ENCODE measurements at places on chromosomes 12 and 14.

- no peak for DNase-seq
Measured at GRCh38 chr14:67532998-67533753, at the start of gene PLEKHH1. PLEKHH1 (plus strand) TSS chr14:67533290; CDS start chr14:67541868, 8,578 bp downstream.

DNA sequence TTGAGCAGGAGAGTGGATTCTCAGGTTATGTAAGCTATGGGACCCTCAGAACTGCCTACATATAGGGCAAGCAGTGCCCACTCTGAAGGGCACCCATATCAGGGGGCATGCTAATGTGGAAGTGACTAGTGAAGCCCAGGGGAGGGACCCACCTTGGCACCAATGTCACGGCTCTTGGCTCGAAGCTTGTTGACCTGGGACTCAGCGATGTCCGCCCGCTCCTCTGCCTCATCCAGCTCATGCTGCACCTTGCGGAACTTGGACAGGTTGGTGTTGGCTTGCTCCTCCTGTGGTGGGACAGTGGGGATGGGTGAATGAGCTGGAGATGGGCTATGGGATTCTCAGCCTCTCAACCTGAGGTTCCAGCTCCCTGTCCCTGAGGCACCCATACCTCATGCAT, 5.4 kb downstream of the CMTM5 start:
- DNase-seq: no peak

GRCh38 chr14:53381895-53382294, 228.8 kb upstream of the DDHD1 start:
- DNase-seq: no peak

GRCh38 chr12:109541413-109541726, 31.9 kb downstream of the MMAB start:
- DNase-seq: no peak

DNA sequence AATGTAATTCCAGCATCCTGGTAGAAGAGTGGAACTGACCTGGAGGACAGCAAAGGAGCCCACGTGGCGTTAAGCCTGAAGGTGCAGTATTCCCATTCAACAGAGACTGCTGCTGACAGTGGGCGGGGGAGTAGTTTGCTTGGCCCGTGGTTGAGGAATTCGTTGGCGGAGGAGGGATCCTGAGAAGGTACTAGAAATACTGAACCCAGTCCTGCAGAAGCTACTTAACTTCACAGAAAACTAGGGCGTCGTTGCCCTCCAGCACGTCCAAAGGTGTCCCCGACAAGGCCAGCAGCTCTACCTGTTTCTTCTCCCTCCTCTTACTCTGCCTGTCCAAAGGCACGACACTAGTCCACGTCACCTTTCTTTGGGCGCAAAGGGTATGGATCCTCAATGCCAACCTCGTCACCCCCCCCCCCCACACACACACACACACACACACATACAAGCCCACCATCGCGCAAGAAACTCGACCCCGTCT, 303 bp downstream of the PUS7L start:
- DNase-seq: no peak

DNA sequence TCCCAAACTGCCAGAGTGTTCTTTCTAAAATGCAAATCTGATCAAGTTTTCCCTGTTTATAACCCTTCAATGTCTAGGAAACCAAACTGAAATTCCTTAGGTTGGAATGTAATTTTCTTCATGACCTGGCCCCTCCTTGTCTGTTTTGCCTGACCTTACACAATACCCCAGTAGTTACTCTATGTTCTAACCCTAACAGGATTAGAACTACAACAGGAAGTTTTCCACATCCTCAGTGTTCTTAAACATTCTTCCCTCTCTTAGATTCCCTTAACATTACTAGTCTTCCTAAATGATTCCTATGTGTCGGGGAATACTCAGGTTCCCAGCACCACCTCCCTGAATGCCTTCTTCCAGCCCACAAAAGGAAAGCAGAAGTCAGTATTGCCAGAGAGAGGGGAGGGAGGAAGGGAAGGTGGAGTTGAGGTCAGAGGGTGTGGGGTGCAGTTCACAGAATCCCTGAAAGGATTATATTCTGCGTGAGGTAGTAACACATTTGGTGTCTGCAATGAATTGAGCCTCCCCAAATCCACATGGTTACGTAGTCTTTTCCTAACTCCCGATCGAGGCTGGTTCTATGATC, 72.6 kb downstream of the BBS10 start:
- no peak for DNase-seq

DNA sequence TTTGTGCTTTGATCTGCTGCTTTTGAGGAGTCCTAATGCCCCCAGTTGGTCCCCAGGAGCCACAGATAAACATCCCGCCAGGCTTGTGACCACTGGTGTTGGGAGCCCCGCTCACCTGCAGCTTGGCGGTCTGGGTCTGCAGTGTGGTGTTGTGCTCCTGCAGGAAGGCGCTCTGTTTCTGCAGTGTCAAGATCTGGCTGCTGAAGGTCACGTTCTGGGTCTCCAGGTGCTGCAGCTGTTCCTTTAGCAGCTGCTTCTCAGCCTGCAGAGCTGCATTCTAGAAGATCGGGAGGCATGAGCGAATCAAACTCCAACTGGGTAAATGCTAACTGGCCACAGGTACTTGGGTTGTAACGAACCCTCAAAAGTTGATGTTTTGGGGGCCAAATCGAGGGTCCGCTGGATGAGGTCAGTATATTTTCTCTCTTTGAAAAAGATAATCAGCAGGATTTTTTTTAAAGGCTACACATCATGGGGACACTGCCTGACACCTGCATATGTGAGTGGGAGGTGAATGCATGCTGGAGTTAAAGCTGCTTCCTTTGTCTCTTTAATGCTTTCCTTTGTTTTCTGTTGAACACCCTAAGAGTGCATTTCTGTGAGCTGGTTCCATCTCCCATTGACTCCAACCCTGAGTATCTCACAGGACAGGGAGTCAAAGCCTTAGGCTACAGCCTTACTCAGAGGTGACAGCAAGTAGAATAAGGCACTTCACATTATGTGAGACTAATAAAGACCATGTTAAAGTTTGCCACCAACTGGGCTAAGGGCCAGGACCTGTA, 61.3 kb upstream of the GPR68 start:
- DNase-seq: no peak

- no peak for DNase-seq
Measured at GRCh38 chr12:52401926-52402325, 4.2 kb downstream of the KRT82 start.

Data from osteocyte (in vitro differentiated cells).